ENCODE measurements at places on chromosomes 2 and 18.

GRCh38 chr2:669323-669722, 7.9 kb downstream of the TMEM18 start:
- no peak for DNase-seq

GRCh38 chr2:176729706-176730569, 460.7 kb downstream of the MTX2 start:
- no peak for DNase-seq

DNA sequence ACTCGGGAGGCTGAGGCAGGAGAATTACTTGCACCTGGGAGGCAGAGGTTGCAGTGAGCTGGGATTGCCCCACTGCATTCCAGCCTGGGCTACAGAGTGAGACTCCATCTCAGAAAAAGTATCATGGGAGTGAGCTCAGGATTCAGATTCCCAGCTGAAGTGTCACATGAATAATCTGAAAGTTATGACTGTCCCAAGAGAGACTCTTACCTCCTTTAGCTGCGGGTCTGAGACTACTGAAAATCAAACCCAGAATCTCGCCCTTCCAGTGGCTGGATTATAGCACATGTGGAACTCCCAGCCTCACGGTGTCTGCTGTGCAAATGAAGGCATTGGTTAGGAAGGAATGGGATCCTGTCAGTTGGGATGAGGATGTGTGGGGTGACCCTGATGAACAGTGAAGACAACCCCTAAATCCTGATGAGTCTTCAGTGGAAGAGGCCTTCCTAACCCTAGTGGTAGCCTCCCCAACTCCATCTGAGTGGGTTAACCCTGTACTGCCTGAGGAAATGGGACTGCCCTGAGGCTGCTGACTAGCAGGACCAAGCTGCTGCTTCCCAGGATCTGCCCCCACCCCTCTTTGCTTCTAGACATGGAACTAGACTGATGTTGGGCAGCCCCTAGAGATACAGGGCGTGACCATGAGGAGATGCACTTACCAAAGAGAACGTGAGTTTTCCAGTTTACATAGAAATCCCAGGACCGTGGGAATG, 16.5 kb downstream of the BOK start:
- no peak for DNase-seq

GRCh38 chr2:170237572-170238120, 59.7 kb downstream of the MYO3B start:
- no peak for DNase-seq

GRCh38 chr2:141162314-141162713, 968.5 kb downstream of the LRP1B start:
- DNase-seq: no peak

- no peak for DNase-seq
Observed at GRCh38 chr2:84874381-84875212, 6.3 kb downstream of the TRABD2A start.

GRCh38 chr2:109382226-109382895, 231.4 kb downstream of the SEPTIN10 start:
- DNase-seq: no peak

- DNase-seq: no peak
Observed at GRCh38 chr2:110679337-110679707, 1.5 kb upstream of the BUB1 start.

DNA sequence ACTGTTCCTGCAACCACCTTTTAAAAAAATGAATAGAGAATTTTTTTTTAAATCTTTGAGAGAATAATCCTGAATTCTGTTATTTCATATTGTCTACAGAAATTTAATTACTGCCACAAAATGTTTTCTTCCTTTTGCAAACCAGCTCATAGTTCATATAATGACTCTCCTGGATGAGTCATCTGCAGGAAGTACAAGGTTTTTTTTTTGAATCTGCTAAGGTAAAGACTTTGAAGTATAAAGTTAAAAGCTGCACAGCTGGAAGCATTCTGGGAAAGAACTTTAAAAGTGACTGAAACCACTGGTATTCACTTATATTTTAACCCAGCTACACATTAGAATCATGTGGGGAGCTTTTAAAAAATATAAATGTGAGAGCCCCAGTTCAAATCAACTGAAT, 25.4 kb downstream of the SESTD1 start:
- DNase-seq: peak; percentile 31

- peak; percentile 32 for DNase-seq
Observed at GRCh38 chr2:111617299-111618225, 266.4 kb downstream of the ANAPC1 start.

- peak; percentile 31 for DNase-seq
Observed at GRCh38 chr2:165573534-165574461, 104.3 kb downstream of the CSRNP3 start.

GRCh38 chr2:60447943-60448342, 105.5 kb downstream of the BCL11A start:
- DNase-seq: no peak

DNA sequence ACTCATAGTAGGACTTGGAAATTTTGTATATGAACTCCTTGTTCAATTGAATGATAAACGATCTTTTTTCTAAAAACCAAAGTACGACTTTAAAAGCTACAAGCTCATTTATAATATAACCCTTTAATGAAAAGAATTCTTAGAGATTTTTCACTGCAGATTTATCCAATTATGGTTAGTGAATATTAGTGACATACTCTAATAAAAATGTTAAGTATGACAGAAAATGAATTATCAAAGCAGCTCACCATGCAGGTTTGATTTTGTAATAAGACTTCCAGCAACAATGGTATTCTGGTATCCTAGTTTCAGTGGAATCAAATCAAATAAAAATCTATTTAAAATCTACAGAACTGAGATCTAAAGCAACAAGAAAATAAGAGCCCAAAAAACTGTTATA, 38.5 kb downstream of the PRPF40A start:
- no peak for DNase-seq

DNA sequence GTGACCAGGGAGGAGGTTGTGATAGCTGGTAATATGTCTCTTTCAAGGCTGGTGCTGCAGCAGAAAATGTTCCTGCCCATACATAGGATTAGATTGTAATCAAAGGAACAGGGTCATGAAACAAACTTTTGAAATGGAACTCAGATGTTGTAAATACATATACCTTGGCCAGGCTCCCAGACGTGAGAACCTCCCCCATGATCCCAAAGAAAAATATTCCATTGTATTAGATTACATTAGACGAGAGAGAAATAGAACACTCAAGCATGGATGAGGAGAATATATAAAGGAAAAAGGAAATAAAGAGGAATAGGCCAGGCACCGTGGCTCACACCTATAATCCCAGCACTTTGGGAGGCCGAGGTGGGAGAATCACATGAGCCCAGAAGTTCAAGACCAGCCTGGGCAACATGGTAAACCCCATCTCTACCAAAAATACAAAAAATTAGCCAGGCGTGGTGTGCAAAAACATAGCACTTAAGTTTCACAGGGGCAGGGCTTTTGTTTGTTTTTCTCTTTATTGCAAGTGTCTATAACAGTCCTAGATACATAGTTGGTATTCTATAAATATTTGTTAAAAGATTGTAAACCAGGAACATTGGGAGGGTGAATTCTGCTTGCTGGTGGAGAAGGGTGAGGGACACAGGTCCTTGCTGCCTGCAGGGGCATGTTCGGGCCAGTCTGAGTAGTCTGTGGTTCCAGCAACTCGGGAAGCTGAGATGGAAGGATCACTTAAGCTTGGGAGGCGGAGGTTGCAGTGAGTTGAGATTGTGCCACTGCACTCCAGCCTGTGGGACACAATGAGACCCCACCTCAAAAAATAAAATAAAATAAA, 52.8 kb downstream of the RPL37A start:
- no peak for DNase-seq

DNA sequence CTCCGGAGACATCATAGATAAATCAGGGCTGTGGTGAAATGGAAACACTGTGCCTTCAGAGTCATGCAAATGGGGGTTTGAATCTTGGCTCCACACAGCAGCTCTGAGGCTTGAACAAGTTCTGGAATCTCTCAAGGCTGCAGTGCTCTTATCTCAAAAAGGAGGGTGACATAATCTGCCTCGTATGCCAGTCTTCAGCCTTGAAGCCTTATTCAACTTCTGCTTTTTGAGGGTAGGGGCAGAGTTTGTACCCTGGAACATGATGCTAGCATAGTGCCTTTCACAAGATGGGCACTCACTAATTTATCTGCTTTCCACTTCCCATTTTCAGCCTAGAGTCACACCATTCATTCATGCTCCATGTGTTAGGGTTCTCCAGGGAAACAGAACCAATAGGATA, 42.3 kb downstream of the GATA6 start:
- no peak for DNase-seq

Measured in kidney epithelial cell (primary cell).